ENCODE measurements at places on chromosomes 2 and 18.

DNA sequence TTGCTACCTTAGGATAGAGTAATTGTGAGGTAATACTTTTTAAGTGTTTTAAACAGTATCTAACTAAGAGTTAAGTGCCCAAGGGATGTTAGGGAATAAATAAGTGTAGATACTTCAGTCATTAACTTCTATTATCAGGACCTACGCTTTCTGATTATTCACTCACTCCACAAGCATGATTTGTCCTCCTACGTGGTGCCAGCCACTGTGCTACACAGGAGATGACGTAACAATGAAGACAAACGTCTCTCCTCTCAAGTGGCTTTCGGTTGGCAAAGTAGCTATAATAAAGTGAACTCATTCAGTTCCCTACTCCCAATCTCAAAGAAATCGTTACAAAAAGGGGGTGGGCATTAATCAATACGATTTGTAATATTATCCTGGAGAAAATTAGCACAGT, 100.9 kb upstream of the SETBP1 start:
- no peak for DNase-seq

GRCh38 chr2:112958428-112959108, 19.2 kb upstream of the IL36G start:
- peak; percentile 27 for DNase-seq

- no peak for DNase-seq
Measured at GRCh38 chr2:139790807-139791752, 1010.9 kb upstream of the NXPH2 start.

DNA sequence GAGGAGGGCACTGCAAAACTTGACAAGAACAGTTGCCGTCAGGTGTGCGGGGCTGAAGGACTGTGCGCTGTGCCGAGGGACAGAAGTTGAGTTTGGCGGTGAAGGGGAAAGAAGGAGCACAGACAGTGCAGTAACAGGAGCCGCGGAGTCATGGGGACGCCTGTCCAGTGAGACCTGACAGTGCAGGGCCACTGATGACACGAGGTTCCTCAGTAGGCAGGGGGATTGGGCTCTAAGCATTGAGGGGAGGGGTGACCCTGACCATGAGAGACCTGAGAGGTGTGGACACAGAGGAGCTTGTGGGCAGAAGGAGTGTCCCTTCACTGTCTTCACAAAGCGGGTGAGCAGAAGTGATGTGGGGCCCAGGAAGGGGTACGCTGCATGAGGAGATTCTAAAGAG, 104.8 kb downstream of the MTCL1 start:
- no peak for DNase-seq

GRCh38 chr2:46803547-46803878, 112.1 kb downstream of the MCFD2 start:
- no peak for DNase-seq

- no peak for DNase-seq
Measured at GRCh38 chr18:79693561-79694205, 14.1 kb downstream of the CTDP1 start.

GRCh38 chr2:163878718-163879117, 142.9 kb upstream of the FIGN start:
- DNase-seq: peak; percentile 20
